ENCODE measurements at places on chromosomes 11 and 22.
A peak's percentile ranks its signal among the peaks of the same experiment; 100 is the strongest.

DNA sequence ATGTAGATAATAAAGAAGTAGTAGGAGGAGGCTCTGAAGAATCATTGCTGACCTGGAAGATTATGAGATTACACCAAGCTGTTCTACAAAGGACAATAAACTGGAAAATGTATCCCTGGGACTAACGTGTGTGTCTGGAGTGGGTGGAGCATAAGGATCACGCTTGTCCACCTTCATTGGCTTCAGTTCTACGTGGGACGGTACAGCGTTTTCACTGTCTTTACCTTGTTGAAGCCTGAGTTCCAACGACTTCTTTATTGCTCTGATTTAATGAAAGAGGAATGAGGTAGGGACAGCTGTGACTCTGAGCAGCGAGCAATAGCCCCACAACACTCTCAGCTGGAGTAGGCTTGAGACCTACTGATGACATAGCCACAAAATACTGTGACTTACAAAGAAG is 87.0 kb downstream of the ARHGAP42 start:
- no peak for DNase-seq

- DNase-seq: no peak
These were observed 2.8 kb downstream of the PDXP start for GRCh38 chr22:37661160-37661924.

- DNase-seq: peak; percentile 56
These were observed 15.6 kb upstream of the UCP3 start for GRCh38 chr11:74024261-74025029.

DNA sequence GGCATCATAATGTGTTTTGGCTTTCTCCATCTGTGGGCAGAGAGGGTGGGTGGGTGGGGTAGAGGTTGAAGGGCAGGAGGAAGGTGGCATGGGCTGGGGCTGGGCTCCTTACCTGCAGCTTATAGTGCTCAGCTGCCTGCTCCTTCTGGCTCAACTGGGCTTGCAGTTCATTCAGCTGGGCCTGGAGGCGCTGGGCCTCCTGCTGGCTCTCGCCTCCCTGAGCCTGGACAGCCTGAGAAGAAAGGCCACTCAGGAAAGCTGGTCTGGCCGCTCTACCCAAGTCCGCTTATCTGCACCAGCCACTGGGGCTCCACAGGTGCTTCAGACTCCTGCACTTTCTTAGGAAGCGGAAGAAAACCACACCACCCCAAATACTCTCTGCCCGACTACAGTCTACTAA is 10.4 kb downstream of the IL18BP start:
- DNase-seq: no peak

DNA sequence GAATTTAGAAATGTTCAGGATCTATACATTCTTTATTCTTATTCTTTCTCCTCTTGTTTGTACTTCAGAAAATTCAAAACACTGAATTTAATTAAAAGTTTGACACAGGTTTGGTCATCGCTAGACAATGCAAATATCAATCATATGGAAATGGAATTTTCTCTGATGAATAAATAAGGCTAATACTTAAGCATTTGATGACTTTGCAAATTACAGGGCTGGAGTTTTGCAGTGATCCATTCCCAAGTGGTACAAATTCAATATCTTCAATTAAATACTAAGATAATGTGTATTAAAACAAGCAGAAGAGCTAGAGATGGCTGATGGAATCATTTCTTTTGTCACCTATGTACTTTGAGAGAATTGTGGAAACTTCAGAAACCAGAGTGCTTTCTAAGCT is 439.6 kb downstream of the DYNC2H1 start:
- DNase-seq: no peak

DNA sequence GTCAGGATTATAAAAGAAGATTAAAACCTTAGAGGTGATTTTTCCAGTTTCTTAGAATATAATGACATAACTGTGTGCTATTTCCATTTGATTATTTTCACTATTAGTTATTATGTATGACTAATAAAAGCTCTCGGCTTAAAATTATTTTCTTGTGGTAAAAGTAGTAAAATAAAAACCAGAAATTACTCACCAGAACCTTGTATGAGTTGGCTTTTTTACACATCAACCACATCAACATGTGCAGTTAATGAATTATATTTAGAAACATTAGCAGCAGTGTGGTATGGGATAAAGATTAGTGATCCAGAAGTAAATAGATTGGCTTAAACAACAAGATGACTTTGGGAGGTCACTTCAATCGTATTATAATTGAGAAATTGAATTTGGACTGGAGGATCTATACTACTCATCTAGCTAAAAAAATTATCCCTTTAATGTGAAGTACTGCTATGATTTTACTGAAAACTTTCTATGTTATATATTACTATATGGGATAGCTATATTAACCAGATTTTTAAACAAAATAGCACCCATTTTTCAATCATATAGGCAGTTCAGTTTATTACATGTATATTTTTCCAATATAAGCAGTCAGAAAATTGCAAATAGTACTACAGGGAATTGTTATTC is 2.8 kb upstream of the BCO2 start:
- no peak for DNase-seq

- DNase-seq: peak; percentile 40
These were observed 1.7 kb downstream of the TRPT1 start for GRCh38 chr11:64224151-64224890.

- DNase-seq: no peak
These were observed 3.3 kb downstream of the DGCR8 start for GRCh38 chr22:20083157-20083890.

DNA sequence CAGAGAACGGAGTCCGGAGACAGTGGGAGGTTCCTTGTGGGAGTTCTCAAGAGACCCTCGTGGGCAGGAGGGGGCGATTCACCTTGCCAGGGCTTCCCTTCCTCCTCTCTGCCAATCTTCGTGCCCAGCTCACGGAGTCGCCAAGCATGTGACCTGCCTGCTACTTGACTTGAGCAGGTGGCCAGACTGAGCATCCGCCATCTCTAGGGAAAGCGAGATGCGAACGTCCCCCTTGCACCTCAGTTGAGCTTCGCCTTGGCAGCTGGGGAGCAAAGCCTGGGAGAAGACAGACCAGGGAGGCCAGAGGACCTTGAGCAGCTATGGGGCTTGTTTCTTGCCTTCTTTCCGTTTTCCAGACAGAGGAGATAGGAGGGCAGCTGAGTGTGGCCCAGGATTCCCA is 123.2 kb downstream of the GRIK4 start:
- DNase-seq: no peak

DNA sequence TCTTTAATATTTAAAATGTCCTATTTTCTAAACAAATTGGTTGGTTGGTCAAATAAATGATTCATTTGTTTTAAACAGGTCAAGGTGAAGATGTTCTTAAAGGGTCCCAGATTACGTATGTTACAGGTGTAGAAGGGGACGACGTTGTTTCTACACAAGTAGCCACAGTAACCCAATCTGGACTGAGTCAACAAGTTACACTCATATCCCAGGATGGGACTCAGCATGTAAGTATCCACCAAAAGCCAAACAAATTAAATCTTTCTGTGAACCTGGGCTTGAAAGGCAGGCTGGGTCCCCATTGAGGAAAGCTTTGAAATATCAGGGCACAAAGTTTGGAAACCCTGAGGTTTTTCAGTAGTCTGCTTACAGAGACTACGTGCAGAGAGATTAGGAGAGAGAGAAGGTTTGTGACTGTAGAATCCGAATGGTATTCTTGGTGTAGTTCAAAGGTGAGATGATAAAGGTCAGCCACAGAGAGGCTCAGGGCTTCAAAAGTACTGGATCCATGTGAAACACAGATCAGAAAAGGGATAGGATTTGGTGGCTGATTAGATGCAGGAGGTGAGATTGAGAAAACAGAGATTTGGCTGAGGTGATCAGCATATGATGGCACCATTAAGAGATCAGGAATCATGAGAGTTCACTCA is 51.7 kb downstream of the ZNF143 start:
- DNase-seq: no peak

Data from adrenal gland (tissue), 19 donors.